ENCODE measurements at places on chromosomes 2 and 18. TPM values are rescaled to one million over a fixed set of nuclear protein-coding genes. Genes with fewer than 3 reads are reported as not detected.

ITGB6 gene
- total RNA-seq = 9.0 TPM

RTP5 gene
- total RNA-seq = not detected

VWA3B gene
- 2.7 TPM for total RNA-seq

RNASEH1 gene
- 14.4 TPM for total RNA-seq

CARF gene
- total RNA-seq = 9.8 TPM

GLB1L gene
- 4.2 TPM for total RNA-seq

CYS1 gene
- total RNA-seq = 0.98 TPM

SH3RF3 gene
- total RNA-seq = 3.0 TPM

SPP2 gene
- not detected for total RNA-seq

MBP gene
- 47.4 TPM for total RNA-seq

AGXT gene
- 1.0 TPM for total RNA-seq

DPP4 gene
- 11.4 TPM for total RNA-seq

ZNF892 gene
- total RNA-seq = 1.7 TPM

PRKAG3 gene
- total RNA-seq = not detected

ST8SIA3 gene
- total RNA-seq = 0.02 TPM

VAMP8 gene
- 312 TPM for total RNA-seq

CXCR1 gene
- total RNA-seq = not detected

SEMA4F gene
- total RNA-seq = 3.9 TPM

UPP2 gene
- total RNA-seq = not detected

THADA gene
- 25.3 TPM for total RNA-seq

RAD51AP2 gene
- 0.09 TPM for total RNA-seq

CASP8 gene
- total RNA-seq = 49.8 TPM

PRSS56 gene
- not detected for total RNA-seq

LONRF2 gene
- total RNA-seq = 19.9 TPM
